Fibroblast of lung (primary cell): ENCODE measurements at places on chromosomes 12 and 14. TPM values are rescaled to one million over a fixed set of nuclear protein-coding genes. Genes with fewer than 3 reads are reported as not detected.

OVCH1 gene
- total RNA-seq, result 0.51 and 1.2 TPM in 2 replicates

HNF1A gene
- not detected in 2 replicates for total RNA-seq

DEPDC4 gene
- total RNA-seq, result 1.0 and 1.2 TPM in 2 replicates

MMP19 gene
- 3.3 and 7.1 TPM in 2 replicates for total RNA-seq

CYP46A1 gene
- under 0.01 and 0.33 TPM in 2 replicates for total RNA-seq

HOXC5 gene
- under 0.01 TPM in 1 of 2 replicates, not detected in the other for total RNA-seq

FAR2 gene
- total RNA-seq, result 5.4 and 9.2 TPM in 2 replicates

CFAP251 gene
- 3.9 and 7.9 TPM in 2 replicates for total RNA-seq

CPNE6 gene
- total RNA-seq, result not detected in 2 replicates

IFNG-AS1 gene
- not detected in 2 replicates for total RNA-seq

RHNO1 gene
- 16.7 and 29.7 TPM in 2 replicates for total RNA-seq

ACRBP gene
- under 0.01 and 0.33 TPM in 2 replicates for total RNA-seq

SLC4A8 gene
- 3.3 and 7.3 TPM in 2 replicates for total RNA-seq

GNG2 gene
- 19.0 and 21.5 TPM in 2 replicates for total RNA-seq

KRT85 gene
- not detected in 2 replicates for total RNA-seq

DIO3 gene
- 0.17 and 1.0 TPM in 2 replicates for total RNA-seq

OR4N5 gene
- total RNA-seq, result not detected in 2 replicates

ACTR6 gene
- 13.9 and 16.5 TPM in 2 replicates for total RNA-seq

TMEM119 gene
- 132 and 358 TPM in 2 replicates for total RNA-seq
